ENCODE measurements at places on chromosomes 11 and 22.

DNA sequence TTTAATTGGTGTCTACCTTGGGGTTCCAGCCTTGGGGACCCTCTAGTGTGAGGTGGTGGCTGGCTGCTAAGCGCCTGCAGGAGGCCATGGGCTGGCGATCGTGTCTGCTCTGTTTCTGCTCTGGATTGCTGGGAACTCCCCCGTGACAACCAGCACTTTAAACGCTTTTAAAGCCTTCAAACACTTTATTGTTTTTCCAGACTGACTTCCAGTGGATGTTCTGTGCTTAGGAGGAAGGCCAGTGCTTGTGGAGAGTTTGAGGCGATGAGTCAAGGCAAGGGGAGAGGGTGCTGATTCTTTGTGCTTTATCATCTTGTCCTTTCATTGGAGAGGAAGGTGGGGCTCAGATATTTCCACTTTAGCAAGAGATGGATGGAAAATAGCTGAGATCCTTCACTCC is 81.6 kb downstream of the FLI1 start:
- no peak for DNase-seq

GRCh38 chr11:115905341-115906000 is 401.3 kb upstream of the CADM1 start:
- no peak for DNase-seq

DNA sequence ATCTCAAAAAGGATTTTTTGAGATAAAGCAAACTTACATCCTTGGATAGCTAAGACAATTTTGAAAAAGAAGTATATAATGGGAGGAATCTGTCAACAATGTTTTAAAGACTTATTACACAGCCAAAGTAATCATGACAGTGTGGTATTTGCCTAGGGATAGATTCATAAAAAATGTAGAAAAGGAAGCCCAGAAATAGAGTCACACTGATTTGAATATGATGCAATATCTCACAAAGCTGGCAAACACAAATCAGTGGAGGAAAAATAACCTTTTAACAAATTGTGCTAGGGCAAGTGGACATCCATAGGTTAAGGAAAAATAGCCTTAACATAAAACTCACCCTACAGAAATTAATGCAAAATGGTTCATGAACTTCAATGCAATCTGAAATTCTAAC is 6.0 kb downstream of the XKR3 start:
- DNase-seq: no peak

- DNase-seq: no peak
Observed at GRCh38 chr22:42645938-42646568, 3.1 kb downstream of the CYB5R3 start.

GRCh38 chr22:20430720-20431510 is 6.7 kb downstream of the SCARF2 start:
- peak; percentile 75 for DNase-seq

- no peak for DNase-seq
Observed at GRCh38 chr11:19191530-19192169, 10.1 kb downstream of the CSRP3 start.

GRCh38 chr11:36265793-36266628 is 23.2 kb downstream of the COMMD9 start:
- peak; percentile 64 for DNase-seq

DNA sequence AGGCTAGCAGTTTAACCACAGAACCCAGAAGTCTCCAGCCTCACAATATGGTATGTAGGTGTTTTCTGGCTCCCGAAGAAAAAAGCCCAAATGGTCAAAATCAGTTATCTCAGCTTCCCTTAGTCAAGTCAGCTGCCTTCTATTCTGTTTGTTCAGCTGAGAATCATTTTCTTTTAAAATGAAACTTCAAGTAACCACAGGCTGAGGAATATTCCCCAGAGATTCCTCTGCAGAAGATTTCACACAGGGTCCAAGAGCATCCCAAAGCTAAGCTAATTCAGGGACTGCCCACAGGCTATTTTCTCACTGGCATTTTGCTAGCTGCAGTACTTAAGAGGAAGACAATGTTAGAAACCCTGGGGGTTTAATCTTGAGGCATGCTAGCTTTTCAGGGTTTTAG is 977.0 kb upstream of the CHORDC1 start:
- DNase-seq: no peak

DNA sequence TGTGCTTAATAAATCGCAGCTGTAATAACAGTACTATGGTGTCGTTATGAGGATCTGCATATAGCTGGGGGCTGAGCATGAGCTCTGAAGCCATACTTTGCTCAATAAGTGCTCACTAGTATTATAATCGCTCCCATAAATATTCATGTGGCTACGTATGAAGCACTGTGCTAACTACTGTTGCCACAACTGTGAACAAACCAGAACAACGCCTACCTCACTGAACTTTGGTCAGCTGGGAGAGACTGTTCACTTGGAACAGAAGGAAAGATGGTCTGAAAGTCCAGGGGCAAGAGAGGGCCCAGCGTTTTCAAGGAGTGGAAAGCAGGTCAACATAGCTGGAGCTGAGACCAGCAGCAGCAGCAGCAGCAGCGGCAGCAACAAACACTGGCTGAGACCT is 141.6 kb downstream of the EFCAB6 start:
- no peak for DNase-seq
